ENCODE measurements at places on chromosomes 12 and 14. TPM values are rescaled to one million over a fixed set of nuclear protein-coding genes. Genes with fewer than 3 reads are reported as not detected.
A peak's percentile ranks its signal among the peaks of the same experiment; 100 is the strongest.

The AMHR2 gene
- not detected for total RNA-seq

DNA sequence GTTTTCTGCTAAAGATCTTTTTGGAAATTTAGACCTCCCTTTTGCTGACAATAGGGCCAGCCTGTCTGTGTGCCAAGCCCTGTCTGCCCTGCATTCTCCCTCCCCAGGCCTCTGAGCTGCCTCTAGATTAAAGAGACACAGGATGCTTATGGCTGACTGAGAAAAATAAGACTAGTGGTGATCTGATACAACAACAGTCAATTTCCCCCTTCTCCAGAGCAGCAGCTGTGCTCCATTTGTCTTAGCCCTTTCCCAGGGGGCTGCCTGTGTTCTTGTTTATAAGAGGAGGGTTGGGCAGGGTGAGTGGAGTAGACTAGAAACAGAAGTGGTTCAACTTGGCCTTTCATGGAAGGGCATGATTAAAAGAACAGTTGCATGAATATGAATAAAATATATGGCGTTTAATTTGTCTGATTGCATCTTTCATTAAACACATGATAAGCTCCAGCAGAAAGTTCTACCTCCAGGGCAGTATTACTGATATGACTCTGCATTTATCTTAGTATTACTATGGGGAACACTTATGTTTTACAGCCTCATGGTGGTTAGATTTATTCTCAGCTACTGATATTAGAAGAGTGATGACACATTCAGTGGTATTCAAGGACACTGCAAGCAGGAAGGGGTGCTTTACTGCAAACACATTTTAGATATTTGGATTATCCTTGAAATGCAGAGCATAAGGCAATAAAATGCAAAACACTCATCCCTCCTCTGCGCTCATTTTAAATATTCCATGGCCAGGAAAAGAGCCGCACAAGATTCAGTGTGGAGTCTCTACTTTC lies 150.2 kb upstream of the CLEC14A start:
- DNase-seq = peak; percentile 74

- no peak for DNase-seq
Observed at GRCh38 chr12:6730169-6730568, 6.3 kb downstream of the COPS7A start.

DNA sequence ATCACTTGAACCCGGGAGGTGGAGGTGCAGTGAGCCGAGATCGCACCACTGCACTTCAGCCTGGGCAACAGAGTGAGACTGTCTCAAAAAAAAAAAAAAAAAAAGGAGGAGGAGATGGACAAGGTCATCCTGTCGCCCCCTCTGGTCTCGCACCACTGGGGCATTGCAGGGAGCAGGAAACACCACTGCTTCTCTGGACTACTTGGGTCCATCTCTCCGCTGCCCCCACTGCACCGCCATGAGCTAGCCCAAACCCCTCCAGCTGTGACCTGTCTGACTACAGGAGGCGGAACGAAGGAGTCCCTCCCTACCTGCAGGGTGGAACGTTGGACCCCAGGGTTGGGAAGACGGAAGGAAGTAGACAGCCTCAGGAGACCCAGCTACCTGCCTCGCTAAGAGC lies 18.2 kb upstream of the FAM222A start:
- no peak for DNase-seq

DNA sequence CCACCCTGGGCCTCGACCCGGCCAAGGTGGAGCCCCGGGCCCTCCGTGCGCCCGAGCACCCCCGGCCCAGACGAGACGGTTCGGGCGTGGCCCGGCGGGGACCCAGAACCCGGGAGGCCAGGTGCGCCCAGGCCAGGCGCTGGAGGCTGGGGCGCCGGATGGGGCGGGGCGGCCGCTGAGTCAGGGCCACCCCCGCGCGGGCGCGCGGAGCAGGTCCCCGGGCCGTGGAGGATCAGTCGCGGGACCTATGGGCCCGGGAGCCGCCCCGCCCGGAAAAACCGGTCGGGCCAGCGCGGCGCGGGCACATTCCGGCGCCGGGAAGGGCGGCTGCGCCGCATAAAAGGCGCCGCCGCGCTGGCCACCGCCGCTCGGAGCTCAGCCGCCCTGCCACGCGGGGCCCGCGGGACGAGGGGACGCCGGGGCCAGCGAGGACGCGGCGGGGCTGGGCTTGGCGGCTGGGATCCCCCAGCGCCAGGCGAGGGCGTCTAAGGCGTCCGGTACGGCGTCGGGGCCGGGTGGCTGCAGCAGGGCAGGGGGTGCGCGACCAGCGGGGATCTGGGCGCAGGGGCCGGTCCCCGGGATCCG lies 21.5 kb upstream of the KIF26A start:
- DNase-seq = peak; percentile 37

The BRMS1L gene
- total RNA-seq = 6.3 TPM

DNA sequence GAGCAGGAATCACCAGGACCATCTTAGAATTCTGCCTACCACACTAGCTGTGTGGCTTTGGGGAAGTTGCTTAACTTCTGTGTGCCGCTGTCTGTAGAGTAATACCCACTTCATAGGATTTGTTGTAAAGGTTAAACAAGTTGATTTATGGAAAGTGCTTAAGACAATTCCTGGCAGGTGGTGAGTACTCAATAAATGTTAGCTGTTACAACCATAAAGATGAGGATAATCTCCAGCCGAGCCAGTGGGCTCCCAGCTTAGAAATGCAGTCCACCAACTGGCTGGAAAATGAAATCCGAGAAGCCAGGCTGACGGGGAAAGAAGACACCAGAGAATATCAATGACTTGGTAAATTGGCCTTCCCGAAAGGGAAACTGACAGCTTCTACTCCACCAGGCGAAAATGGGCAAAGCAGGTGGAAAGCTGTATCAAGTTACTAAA lies 173.5 kb downstream of the CHST11 start:
- no peak for DNase-seq

GRCh38 chr14:31564194-31564593 lies 3.0 kb downstream of the NUBPL start:
- no peak for DNase-seq

GRCh38 chr14:49418789-49419188 lies 167.4 kb downstream of the RPS29 start:
- DNase-seq = no peak

- no peak for DNase-seq
Observed at GRCh38 chr12:46657453-46658411, 168.1 kb downstream of the SLC38A4 start.

DNA sequence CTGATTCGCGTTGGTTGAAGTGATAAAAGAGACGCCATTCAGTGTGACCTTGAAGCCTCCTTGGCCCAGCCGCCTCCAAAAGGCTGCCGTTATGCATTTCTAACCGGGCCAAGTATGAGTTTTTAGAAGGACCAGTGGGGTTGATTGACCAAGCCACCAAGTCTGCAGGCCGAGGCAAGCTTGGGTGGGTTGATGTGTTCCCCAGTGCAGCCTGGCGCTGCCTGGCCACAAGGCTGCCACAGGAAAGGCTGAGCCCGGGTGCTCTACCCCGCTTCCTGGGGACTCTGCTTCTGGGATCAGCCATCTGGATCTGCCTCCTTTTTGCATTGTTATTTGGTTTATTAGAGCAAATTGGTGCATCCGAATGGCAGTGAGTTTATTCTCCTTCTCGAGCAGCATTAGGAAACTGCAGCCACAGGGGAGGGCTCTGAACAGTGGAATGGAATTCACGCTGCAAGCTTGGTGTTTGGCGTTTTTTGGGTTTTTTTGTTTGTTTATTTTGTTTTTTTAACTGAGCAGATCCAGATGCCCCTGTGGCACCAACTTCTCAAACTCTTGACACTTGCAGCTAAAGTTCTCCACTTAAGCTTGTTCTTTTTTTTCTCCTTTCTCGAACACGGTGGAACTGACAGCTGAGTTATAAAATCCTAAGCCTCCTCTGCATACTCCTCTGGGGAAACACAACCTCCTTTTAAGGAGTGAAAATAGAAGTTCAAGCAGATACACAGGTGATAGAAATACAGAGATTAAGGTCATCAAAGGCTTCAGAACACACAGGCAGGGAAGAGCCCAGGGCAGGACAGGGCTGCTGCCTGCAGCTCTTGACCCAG lies 145.4 kb upstream of the FKBP4 start:
- no peak for DNase-seq

DNA sequence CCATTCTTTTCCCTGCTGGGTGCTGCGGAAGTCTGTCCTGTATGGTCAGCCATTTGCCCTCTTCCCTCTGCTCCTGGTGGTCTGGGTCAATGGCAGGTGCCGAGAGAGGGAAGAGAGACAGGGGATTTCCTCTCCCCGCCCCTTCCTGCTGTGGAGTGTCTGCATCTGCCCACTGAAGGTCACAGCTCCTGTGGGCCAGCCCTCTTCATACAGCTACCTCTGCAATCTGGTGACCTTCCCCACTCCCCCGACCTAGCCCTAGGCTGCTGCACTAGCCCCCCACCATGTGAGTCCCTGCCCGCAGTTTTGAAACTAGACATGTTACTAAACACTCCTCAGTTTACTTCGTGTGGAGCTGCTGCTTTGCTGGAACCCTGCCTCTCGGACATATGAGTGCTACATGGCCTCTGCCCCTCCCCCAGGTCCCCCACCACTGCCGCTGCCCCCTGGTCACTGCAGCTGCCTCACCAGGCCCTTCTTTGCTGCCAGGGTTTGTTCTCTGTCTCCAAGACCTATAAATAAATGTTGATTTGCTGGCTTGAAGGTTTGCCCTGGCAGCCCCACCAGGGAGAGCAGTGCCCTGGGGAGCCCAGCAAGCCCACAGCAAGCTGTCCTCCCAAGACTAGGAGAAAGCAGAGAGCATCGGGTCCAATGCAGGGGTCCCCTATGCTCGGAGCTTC lies 102.9 kb downstream of the DPF3 start:
- no peak for DNase-seq

DNA sequence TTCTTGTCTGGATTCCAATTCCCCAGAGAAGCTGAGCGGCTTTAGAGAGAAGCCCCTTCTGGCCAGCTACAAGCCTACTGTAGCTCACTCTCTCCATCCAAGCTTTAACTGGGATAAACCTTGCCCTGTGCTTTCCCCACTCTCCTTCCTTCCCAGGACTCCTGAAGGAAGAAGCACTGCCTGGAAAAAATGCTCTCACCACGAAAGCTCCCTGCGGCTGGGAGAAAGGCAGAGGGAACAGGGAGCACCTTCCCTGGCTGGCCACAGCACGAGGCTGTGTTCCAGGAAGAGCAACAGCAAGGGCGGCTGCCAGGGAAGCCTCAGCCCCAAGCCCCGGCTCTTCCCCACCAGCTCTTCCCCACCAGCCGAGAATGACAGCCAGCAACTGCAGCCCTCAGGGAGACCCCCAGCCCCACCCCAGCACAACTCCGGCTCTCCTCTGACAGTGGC lies 40.8 kb upstream of the PNMA1 start:
- DNase-seq = peak; percentile 63

DNA sequence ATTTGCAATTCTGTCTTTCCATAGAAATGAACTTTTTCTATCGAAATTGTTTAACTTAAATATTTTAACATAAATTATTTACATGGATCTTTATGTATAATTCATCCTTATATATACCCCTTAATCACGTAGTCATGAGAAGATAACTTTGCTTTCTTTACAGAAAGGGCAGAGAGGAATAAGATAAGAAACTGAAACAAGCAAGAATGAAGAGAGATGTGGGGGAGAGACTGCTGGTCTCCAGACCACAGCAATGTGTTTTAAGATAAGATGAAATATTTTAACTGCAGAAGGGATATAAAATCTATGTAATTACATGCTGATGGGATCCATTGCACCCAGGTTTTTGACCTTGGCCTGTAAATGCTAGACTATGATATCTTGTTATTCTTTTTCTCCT lies 34.7 kb upstream of the DNM1L start:
- DNase-seq = no peak

DNA sequence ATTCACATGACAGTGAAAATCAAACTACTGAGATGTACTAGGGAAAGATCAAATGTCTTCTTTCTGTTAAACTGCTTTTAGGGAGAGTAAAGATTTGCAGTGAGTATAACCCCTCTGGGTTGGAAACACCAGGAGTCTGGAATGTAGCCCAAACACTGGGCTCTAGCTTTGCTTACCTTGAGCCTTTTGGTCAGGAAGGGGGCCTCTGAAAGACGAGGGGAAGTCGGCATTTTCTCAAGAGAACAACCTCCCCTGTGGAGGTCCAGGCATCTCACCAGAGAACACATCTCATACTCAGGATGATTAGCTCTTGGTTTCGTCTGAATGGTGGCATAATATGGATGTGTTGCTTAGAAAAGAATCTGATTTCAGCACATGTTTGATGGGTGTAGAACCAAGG lies 169.0 kb downstream of the ZFP36L1 start:
- peak; percentile 3 for DNase-seq
